MCF 10A (cell line): ENCODE measurements at places on chromosomes 11 and 22. TPM values are rescaled to one million over a fixed set of nuclear protein-coding genes. Genes with fewer than 3 reads are reported as not detected.

DNA sequence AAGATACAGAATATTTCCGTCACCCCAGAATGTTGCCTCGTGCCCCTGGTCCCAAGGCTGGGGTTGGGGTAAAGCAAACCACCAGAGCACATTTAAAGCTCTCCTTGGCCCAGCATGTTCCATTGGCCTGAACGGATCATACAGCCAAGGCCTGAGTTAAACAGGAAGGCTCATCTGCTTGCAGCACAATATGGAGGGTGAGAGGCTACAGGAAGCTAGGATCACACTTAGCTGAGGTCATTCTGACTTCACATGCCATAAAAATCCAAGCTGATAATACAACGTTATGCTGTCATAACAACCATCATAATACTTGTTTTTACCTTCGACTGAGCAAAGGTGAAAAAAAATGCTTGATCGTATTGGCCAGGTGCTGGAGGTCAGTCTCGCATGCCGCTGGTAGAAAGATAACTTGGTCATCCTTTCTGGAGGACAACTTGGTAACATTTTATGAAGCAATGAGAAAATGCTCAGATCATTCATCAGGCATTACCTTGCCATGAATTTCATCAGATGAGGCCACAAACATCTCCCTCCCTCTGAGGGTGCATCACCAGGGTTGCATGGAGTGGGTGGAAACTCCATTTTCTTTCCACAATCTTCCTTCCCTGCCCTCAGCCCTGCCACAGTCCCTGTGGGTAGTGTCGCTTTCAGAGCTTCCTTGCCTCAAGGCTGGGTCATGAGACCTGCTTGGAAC, 31.9 kb upstream of the RTL6 start:
- no peak for DNase-seq

DNA sequence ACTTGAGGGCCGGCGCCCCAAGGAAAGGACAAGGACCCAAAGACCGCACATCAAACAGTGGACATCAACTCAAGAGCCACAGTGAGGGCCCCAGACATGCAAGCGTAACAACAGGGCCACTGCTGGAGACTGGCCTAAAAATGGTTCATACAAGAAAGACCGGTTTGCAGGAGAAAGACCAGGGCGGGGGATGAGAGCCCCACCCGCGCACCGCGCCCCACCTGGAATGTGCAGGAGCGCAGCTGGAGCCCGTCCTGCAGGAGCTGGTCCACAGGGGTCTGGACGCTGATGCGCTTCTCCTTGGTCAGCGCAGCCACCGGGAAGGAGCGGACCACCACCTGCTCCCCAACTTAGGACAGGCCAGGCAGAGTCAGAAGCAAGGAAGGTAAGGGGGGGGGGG, 13.9 kb downstream of the SBF1 start:
- no peak for DNase-seq

- DNase-seq: no peak
Measured at GRCh38 chr11:79956061-79956460, 515.2 kb upstream of the TENM4 start.

DNA sequence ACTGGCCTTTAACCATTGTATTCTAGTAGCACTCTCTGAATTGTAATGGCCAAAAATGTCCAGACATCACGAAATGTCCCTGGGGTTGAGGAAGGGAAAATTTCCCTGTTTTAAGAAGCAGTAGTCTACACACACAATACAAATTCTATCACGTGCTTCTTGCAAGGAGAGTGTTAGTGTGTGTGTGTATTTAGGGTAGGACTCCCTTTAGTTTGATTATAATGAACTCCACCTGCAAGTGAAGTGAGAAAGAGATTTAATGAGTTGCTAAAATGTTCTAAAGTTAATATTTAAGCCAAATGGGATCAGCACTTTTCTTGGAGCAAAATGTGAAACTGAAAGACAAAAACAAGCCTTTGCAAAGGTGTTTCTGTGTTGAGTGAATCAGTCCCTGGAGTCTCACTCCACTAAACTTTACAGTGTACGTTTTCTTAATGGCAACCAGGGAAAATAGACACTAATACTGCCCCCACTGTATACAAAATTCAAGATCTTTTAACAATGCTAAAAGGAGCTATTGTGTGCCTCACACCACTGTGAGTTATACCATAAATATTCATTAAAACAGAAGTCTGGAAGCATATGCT, 590.3 kb upstream of the TENM4 start:
- DNase-seq: no peak

GRCh38 chr22:17845790-17846189, 71.5 kb upstream of the BID start:
- no peak for DNase-seq

DNA sequence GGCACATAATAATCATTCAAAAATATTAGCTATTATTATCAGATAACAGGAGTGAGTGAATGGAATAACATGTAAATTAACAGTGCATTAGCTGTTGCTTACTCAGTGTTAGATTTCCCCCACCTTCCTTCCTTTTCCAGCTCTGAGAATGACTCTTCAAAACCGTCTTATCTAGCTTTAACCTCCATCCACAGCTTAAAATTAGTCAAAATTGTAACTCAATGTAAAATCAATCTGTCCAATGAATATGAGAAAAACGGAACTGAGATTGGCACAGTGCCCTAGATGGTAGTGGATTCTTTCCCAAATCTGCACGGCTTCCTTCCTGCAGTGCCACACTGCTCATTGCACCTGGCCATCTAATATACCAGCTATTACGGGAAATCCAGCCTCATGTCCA, 156.8 kb upstream of the BDNF start:
- DNase-seq: no peak

- DNase-seq: no peak
Measured at GRCh38 chr11:74205181-74205580, 34.1 kb downstream of the PPME1 start.

DNA sequence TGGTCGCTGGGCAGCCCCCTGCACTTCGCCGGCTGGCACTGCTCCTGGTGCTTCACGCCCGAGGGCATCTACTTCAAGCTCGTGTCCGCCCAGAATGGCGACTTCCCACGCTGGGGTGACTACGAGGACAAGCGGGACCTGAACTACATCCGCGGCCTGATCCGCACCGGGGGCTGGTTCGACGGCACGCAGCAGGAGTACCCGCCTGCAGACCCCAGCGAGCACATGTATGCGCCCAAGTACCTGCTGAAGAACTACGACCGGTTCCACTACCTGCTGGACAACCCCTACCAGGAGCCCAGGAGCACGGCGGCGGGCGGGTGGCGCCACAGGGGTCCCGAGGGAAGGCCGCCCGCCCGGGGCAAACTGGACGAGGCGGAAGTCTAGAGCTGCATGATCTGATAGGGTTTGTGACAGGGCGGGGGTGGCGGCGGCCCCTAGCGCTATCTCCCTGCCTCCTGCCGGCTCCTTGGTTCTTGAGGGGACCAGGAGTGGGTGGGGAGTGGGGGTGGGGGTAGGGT, 13.5 kb upstream of the MIEF1 start:
- DNase-seq: no peak

DNA sequence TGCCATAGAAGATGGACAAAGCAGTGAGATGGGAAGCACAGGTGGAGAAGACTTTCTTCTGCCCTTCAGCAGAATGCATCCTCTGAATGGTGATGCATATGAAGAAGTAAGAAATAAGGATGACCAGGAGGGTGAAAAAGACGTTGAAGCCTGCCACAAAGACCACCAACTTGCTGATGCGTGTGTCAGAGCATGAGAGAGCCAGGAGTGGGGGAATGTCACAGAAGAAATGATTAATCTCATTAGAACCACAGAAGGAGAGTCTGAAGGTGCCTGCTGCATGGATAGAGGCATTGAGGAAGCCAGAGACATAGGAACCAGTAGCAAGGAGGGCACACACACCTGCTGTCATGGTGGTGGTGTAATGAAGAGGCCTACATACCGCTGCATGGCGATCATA, 550 bp downstream of the OR5B21 start:
- DNase-seq: no peak

DNA sequence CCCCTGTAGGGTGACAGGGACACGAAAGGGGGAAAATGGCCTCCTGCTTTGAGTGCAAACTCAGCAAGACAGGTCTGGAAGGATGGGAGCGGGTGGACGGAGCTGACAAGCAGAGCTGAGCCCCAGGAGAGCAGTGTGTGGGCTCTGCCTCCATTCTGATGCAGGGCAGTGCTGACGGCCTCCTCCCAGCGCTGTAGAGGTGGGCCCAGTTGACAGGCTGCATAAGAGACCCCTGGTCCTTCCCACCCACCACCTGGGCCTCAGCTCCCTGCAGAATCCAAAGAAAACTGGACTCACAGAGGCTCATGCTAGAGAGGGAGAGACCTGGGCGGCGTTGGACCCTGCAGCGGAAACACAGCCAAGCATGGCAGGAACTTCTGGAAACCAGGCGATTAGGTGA, 1113.4 kb downstream of the BRD1 start:
- DNase-seq: no peak

DNA sequence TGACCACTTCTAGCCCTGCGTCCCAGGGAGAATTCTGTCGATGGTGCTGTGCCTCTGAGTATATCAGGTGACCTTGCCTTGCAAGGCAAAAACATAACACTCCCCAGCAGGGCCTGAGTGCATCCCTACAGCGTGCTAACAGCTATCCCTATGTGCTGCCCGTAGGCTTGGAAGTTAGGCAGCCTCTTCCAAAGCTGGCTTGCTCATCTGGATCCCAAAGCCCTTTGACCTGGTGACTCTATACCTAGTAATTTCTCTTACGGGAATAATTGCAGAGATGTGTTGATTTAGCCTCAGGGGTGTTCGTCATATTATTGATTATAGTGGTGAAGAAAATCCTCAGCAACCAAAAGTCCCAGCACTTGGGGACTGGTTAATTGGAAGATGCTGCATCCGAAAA, 32.6 kb upstream of the CRYBB3 start:
- peak; percentile 50 for DNase-seq

DNA sequence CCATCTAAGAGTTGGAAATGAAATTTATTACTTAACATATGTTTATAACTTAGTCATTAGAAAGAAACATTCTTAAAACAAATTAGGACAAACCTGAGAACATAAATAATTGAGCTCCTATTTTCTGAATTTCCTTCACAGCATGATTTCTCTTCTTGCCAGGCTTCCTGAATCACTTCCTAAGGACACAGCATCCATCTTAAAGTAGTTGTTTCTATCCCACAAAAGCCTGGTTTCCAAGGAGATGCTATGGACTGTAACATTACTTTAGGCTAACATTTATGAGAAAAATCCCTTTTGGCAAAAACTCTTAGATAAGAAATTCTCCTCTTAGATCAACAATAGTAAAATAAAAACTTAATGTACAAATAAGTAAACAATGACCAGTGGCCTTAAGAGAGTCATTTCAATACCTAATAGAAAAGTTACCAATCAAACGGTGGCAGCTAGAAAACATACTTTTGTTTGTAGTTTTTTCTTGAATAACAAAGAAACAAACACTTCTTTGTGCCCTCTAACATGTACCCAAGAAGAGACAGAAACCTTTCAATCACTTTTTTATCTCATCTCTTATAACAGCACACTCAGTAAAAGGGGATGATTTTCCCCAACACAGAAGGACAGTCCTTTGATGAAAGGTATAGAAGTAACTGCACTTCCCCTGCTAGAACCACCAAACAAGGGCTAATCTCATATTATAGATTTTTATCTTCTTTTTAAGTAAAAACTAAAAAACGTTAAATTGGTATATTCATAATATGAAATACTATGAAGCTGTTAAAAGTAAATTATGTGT, 74.5 kb downstream of the TTC28 start:
- no peak for DNase-seq

DNA sequence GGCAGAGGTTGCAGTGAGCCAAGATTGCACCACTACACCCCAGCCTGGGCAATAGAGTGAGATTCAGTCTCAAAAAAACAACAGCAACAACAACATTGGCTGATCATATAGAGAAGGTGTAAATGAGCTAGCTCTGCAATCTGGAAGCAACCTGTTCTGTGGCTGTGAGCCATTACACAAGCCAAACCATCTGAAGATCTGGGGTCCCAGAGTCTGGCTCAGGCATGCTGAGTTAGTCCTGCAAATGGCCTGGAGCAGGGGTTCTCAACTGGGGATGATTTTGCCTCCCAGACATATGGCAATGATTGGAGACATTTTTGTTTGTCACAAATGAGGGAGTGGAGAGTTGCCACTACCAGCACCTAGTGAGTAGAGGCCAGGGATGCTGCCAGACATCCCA, 42.3 kb upstream of the RAB1B start:
- no peak for DNase-seq

GRCh38 chr11:75603791-75604736, 42.0 kb downstream of the SERPINH1 start:
- peak; percentile 96 for DNase-seq

DNA sequence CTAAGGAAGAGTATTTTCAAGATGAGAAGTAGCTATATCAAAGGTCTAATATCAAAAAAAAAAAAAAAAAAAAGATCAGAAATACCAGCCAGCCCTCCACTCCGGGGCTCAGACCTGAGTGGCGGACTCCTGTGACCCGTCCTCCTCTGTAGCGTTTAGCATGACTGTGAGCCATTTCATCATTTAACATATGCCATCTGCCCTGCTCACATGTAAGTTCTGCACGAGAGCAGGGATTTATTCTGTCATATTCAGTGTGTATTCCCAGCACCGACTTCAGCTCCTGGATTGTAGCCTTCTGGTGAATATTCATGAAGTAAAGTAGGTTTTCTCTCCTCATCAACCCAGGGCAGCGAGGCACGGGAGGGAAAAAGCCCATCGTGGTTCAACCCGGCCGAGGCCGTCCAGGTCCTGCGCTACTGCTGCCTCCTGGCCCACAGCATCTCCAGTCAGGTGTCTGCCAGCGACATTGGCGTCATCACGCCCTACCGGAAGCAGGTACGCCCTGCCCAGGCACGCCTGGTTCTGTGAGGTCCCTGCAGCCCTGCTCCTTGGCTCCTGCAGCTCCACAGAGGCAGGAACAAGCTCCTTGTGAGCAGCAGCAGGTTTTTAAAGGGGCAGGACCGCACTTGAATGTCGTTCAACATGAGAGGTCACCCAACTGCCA, 12.7 kb upstream of the PANX2 start:
- DNase-seq: peak; percentile 70

GRCh38 chr11:70536051-70536877, 137.9 kb downstream of the CTTN start:
- DNase-seq: no peak

INS gene
- not detected in 2 replicates for total RNA-seq

FGF4 gene
- total RNA-seq: not detected in 2 replicates

PTPRJ gene
- total RNA-seq: 0.30 and 0.61 TPM in 2 replicates

TRIM29 gene
- total RNA-seq: 60.9 and 93.4 TPM in 2 replicates

AGBL2 gene
- 0.86 and 1.2 TPM in 2 replicates for total RNA-seq

CD3D gene
- total RNA-seq: not detected in 2 replicates

APOBEC3G gene
- 0.49 and 0.54 TPM in 2 replicates for total RNA-seq

OR51E2 gene
- not detected in 2 replicates for total RNA-seq

C22orf31 gene
- not detected in 2 replicates for total RNA-seq

OTOG gene
- total RNA-seq: not detected in 2 replicates

HTATIP2 gene
- total RNA-seq: 42.5 and 55.8 TPM in 2 replicates

SCGB1D4 gene
- total RNA-seq: not detected in 2 replicates

SLC22A6 gene
- total RNA-seq: not detected in 2 replicates

LRRC56 gene
- 0.54 and 0.75 TPM in 2 replicates for total RNA-seq
